Fibroblast of the aortic adventitia (primary cell): ENCODE measurements at places on chromosomes 12 and 14. TPM values are rescaled to one million over a fixed set of nuclear protein-coding genes. Genes with fewer than 3 reads are reported as not detected.

The AKAP3 gene
- total RNA-seq: 0.81 and 4.9 TPM in 2 replicates

The FBLN5 gene
- total RNA-seq: 56.8 and 137 TPM in 2 replicates

The ITPR2 gene
- total RNA-seq: 15.5 and 79.5 TPM in 2 replicates

The KRT77 gene
- not detected in 2 replicates for total RNA-seq

The DPF3 gene
- total RNA-seq: 1.3 and 16.3 TPM in 2 replicates
